Fibroblast of lung (primary cell): ENCODE measurements at places on chromosomes 7 and 10. TPM values are rescaled to one million over a fixed set of nuclear protein-coding genes. Genes with fewer than 3 reads are reported as not detected.
A peak's percentile ranks its signal among the peaks of the same experiment; 100 is the strongest.

DNA sequence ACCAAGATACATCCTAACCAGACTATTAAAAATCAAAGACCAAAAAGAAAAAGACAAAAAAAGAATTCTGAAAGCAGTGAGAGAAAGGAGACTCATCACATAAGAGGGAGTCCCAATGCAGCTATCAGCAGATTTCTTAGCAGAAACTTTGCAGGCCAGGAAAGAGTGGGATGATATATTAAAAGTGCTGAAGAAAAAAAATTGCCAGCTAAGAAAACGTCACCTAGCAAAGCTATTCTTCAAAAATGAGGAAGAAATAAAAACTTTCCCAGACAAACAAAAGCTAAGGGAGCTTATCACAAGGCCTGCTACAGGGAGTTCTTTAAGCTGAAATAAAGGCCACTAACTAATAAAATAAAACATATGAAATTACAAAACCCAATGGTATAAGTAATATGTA, 40.5 kb upstream of the CDK6 start:
- DNase-seq = no peak

DNA sequence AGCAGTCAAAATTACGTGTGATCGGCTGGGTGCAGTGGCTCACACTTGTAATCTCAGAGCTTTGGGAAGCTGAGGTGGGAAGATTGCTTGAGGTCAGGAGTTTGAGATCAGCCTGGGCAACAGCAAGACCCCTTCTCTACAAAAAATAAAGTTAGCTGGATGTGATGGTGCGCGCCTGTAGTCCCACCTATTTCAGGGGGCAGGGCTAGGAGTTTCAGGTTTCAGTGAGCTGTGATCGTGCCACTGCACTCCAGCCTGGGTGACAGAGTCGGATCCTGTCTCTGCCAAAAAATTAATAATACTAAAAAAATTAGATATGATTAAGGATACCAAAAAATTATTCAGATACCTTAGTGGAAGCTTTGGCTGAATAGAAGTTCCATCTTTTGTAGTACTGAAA, 136.4 kb downstream of the SDK1 start:
- no peak for DNase-seq

- DNase-seq = no peak
Measured at GRCh38 chr10:43055991-43056567, 20.8 kb upstream of the RET start.

- DNase-seq = no peak
Measured at GRCh38 chr10:29966269-29966668, 93.1 kb downstream of the JCAD start.

DNA sequence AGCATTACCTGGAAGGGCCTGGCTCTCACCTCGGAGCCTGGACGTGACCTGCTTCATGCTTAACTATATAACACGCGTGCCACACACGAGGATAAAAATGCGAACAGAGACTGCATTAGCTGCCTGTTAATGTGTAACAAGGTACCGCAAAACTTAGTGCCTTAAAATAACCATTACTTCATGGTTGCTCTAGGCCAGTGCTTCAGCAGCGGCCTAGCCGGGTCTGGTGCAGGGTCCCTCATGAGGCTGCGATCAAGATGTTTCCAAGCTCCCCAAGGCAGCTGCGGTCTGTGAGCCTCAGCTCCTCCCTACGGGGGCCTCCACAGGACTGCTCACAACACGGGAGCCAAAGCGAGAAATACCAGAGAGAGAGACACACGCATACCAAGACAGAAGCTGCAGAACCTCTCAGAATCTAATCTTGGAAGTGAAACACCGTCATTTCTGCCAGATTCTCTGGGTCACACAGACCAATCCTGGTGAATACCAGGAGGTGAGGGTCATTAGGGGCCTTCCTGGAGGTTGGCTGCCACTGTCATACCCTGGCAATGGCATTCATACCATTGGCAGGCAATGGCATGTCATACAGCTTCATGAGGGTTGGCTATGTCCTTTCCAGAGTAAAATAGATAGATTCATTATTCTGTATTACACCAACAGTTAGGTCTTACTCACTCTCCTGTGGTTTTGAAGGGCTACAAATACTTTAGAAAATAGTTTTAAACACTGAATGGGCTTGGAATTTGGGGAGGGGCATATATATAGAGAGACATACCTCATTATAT, 94.5 kb downstream of the HIPK2 start:
- peak; percentile 90 for DNase-seq

DNA sequence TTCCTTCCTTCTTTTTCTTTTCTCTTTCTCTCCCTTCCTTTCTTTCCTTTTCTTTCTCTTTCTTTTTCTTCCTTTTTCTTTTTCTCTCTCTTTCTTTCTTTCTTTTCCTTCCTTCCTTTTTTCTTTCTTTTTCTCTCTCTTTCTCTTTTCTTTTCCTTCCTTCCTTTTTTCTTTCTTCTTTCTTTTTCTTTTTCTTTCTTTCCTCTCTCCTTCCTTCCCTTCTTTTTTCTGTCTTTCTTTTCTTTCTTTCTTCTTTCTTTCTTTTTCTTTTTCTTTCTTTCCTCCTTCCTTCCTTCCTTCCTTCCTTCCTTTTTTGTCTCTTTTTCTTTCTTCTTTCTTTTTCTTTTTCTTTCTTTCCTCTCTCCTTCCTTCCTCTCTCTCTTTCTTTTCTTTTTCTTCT, 136.8 kb downstream of the PTN start:
- no peak for DNase-seq

GRCh38 chr10:103616705-103617601, 123.4 kb downstream of the NEURL1 start:
- peak; percentile 36 for DNase-seq

GRCh38 chr10:8242295-8242872, 187.9 kb downstream of the GATA3 start:
- no peak for DNase-seq

DNA sequence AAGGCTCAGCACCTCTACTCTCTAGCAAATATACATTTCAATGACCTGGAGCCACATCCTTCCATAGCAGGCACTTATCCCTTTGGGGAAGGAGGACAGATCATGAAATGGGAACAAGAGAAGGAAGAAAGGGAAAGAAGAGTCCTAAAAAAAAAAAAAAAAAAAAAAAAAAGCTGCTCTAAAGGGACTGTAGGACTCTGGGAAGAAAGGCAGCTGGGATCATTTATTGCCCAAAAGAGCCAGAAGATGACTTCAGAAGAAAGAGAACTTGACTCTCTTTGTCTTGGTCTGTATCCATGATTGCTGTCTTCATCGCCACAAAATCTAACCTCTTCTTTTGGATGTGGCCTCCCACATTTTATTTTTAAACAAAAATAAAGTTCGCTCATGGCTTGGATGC, 203.6 kb upstream of the CELF2 start:
- no peak for DNase-seq

DNA sequence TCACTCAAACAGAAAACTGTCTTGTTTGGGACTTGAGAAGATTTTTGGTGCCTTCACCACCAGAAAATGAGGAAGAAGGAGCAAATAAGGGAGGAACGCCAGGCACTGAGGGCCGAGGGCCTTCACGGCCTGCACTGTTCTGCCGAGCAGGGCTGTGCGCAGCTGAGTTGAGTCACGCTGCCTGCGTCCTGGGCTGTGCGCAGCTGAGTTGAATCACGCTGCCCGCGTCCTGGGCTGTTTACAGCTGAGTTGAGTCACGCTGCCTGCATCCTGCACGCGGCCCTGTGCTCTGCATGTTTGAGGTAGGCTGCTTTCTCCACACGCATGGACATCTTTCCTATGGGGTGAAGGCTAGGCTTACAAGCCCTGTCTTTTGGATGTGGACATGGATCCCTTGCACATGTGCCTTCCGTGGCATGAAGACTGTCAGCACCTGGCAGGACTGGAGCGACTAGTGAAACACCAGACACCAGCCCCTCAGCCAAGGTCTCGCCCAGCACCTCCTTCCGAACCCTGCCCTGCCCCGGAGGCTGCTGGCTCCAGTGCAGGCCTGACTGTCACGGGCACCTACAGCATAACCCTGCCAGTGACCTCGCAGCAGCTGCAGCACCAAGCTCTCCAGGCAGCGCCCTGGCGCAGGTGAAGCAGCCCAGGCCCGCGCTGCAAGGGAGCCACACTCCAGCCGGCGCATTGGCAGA, 96.7 kb downstream of the HTR5A start:
- peak; percentile 99 for DNase-seq

- DNase-seq = peak; percentile 4
Measured at GRCh38 chr10:65358565-65358964, 1567.3 kb upstream of the LRRTM3 start.

DNA sequence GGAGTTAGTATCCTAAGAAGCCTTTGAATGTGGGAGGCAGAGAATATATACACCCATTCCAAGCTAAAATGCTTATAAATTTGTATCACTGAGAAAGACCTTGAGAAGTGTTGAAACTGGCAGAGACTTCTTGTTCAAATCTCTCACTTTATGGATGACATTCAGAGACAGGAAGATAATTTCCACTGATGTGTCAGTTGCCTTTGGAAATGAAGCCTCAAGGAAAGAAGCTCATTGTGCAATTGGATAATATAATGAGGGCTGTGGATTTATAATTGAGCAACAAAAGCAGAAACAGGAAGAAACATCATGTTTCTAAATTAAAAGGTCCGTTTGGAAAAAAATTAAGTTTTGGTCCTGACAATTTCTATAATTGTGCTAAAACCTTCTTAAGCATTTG, 789.9 kb upstream of the IGFBP3 start:
- no peak for DNase-seq

- no peak for DNase-seq
Measured at GRCh38 chr7:156662277-156662676, 21.7 kb downstream of the RNF32 start.

- no peak for DNase-seq
Measured at GRCh38 chr7:26182706-26183105, 17.8 kb downstream of the HNRNPA2B1 start.

- no peak for DNase-seq
Measured at GRCh38 chr10:84335516-84335915, 7.1 kb downstream of the CCSER2 start.

DNA sequence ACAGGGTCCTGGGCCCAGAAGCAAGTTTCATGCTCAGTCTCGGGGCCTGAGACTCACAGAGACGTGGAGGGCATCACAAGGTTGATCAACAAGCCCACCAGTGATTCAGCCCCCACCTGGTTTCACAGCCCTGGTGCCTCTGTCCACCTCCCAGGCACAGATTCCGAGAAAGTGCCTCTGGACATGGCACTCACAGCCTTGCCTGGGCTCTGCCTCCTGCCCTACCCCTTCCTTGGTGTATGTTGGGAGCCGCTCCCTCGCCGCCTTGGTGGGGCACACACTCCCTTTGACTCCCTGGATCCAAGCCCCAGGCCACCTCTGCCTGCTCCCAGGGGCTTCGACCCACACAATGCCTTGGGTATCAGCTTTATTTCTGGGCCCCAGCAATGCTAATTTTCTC, 200.8 kb upstream of the PPP2R2D start:
- no peak for DNase-seq

- peak; percentile 4 for DNase-seq
Measured at GRCh38 chr7:3753868-3754267, 452.8 kb downstream of the SDK1 start.

GRCh38 chr7:875476-876076, 778 bp upstream of the GET4 start:
- no peak for DNase-seq

- peak; percentile 66 for DNase-seq
Measured at GRCh38 chr7:127776776-127777386, 124.9 kb downstream of the SND1 start.

DNA sequence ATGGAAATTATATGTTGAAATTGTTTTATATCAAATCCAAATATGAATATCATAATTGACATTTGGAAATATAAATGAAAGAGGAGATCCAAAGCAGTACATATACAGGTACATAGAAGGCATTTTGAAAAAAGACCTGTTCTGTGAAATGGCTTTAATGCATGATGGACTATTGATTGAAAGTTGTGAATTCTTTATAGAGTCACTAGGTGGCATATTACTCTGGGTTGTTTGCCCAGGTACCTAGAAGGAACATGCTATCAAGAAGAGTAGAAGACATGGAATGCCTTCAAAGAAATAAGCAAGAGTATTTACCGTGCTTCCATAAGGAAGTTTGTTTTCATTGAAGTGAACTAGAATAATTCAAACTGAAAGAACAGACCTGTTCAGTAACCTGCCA, 160.0 kb upstream of the ANK3 start:
- peak; percentile 27 for DNase-seq

- no peak for DNase-seq
Measured at GRCh38 chr10:96789571-96790108, 42.5 kb upstream of the LCOR start.

DNA sequence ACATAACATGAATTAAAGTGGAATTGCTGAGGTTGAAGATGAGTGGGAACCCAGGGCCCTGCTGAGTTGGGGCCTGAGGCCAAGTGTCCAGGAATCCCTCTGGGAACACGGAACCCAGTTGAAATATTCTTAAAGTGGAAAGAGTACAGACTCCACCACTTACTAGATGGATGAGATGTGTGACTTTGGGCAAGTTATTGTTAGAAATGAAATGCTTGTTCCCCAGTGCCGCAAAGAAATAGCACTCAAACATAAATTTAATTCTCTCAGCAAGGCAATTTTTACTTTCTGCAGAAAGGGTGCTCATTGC, 54.5 kb downstream of the CCNY start:
- DNase-seq = no peak

IL15RA gene
- 9.2 and 13.7 TPM in 2 replicates for total RNA-seq

WDR86 gene
- 0.33 and 1.0 TPM in 2 replicates for total RNA-seq

GPNMB gene
- total RNA-seq = 177 and 182 TPM in 2 replicates

ASCC1 gene
- 35.2 and 42.1 TPM in 2 replicates for total RNA-seq

NACAD gene
- total RNA-seq = 1.3 and 2.8 TPM in 2 replicates

GTF2IRD2 gene
- total RNA-seq = 5.6 and 8.2 TPM in 2 replicates

KCNMA1 gene
- 103 and 138 TPM in 2 replicates for total RNA-seq

RNF148 gene
- 0.26 and 0.83 TPM in 2 replicates for total RNA-seq

FAM131B gene
- 3.8 and 4.4 TPM in 2 replicates for total RNA-seq

BTBD16 gene
- total RNA-seq = not detected in 2 replicates
